ENCODE measurements at places on chromosomes 11 and 22.

DNA sequence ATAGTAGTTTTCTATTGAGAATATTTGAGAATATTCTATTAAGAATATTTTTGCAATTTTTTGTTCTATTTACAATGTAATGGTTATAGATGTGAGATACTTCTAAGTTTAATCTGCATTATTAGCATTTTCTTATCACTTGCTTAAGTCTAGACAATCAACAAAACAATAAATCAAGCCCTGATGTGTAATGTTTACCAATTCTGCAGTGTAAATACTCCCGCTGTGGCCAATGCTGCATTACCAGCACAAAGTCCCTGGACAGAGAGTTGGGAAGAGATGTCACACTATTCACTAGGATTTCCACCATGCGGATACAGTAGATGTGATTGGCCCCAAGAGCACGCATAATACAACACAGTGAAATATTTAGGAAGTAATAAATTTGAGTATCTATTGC is 47.6 kb upstream of the GCAT start:
- DNase-seq, result no peak

DNA sequence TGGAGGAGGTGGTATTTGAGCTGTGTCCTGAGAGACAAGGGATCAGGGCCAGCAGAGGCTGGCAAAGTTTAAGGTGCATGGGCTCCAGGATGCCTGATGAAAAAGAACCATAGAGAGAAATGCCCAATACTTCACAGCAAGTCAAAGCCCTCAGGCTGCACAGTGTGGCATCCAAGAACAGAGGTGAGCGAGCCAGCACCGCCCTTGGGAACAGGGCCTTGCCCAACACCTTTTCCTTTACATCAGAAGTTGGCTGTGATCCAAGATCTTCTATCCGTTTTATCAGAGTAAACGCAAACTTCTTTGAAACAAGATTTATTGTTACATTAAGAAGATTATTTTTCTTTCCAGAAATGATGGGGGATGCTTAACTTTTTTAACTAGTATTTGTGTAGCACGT is 1.4 kb downstream of the B3GNT6 start:
- DNase-seq, result no peak

GRCh38 chr11:94526645-94527438 is 14.6 kb downstream of the C11orf97 start:
- DNase-seq, result no peak

- no peak for DNase-seq
These were observed 6.2 kb downstream of the PANX1 start for GRCh38 chr11:94134651-94135512.

GRCh38 chr11:48066881-48067800 is 86.8 kb downstream of the PTPRJ start:
- DNase-seq, result no peak

GRCh38 chr11:2194877-2195755 is 23.5 kb upstream of the TH start:
- DNase-seq, result peak; percentile 87

DNA sequence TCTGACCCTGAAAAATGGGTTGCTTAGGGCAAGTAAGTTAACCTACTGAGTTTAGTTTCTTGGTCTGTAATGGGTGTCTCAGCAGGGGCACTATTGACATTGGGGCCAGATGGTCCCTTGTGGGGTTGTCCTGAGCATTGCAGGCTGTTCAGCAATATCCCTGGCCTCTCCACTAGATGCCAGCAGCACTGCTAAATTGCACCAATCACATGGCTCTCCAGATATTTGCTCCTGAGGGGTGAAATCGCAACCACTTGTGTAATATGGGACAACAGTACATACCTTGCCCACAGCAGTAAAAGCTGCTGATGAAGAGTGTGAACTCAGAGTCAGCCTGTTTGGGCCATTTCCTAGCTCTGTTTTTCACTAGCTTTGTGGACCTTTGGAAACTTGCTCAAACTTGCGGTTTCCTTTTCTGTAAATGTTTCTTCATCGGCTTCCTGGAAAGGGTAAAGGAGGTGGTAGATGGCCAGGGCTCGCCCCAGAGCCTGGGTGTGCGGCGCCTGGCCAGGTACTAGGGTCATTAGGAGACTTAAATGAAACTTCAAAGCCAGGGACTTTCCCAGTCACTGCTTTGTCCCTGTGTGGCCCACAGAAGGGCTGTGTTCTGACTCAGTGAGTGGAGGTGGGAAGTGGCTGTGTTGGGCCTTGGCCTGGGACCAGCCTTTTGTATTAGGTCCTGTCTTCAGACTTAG is 13.0 kb downstream of the NCF4 start:
- DNase-seq, result peak; percentile 25

DNA sequence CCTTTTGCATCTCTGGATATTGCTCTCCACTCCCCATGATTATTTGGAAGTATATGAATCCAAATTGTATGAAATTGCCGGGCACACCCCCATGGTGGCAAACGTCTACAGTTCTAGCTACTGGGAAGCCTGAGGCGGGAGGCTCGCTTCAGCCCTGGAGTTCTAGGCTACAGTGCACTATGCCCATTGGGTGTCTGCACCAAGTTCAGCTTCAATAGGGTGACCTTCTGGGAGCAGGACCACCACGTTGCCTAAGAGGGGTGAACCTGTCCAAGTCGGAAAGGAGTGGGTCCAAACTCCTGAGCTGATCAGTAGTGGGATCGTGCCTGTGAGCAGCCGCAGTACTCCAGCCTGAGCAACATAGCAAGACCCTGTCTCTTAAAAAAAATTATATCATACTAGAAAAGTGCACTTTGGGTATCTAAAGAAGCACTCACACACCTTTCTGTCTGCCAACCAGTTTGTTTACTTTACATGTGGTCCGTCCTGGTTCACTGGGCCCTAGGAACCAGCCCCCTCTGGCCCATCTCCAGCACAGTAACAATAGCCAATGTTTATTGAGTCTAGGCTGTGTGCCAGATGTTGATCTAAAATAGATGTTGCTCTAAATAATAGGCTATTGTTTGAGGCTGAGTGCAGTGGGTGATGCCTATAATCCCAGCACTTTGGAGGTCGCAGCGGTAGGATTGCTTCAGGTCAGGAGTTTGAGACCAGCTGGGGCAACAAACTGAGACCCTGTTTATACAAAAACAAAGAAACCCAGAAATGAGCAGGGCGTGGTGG is 16.4 kb upstream of the KAT5 start:
- DNase-seq, result no peak

DNA sequence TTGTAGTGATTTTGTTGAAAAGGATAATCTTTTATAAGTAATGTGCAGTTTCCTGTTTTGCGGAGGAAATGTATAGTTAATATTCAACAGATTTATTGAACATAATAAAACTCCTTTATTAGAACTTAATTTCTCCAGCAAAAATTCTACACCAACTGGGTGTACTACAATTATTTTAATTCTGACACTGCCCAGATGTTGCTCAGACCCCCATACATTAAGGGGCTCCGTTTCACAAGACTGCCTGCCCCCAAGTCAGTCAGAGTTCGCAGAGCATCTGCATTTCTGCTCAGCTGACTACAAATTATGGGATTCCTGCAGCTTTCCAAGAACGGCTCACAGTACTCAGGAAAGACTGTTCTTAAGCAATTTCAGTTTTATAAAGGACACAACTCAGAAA is 6.2 kb downstream of the CEP57 start:
- no peak for DNase-seq

- DNase-seq, result no peak
These were observed 18.8 kb upstream of the RBX1 start for GRCh38 chr22:40932396-40932795.

- no peak for DNase-seq
These were observed 157.6 kb downstream of the BLID start for GRCh38 chr11:121958323-121958970.

GRCh38 chr22:38881997-38882879 is 10.2 kb upstream of the CBX6 start:
- no peak for DNase-seq

DNA sequence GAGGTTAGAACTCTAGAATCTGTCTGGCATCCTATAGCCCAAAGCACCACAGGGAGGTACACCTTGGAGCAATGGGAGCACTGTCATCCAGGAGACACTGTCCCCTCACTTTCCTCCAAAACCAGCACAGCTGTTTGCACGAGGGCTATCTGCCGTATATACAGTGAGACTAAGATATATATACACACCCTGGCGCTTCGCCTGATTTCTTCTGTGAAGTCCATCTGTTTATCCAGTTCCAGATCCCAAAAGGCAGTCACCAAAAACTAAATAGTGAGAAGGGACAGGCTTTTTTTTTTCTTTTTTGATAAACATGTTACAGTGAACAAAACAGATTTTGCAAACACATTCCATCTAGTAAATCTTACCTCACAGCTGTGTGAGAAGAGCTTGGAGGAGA is 68.5 kb downstream of the ARFGAP2 start:
- no peak for DNase-seq

GRCh38 chr11:122812638-122813037 is 25.7 kb upstream of the CRTAM start:
- no peak for DNase-seq

- no peak for DNase-seq
These were observed 104.2 kb downstream of the WT1 start for GRCh38 chr11:32331098-32331497.

DNA sequence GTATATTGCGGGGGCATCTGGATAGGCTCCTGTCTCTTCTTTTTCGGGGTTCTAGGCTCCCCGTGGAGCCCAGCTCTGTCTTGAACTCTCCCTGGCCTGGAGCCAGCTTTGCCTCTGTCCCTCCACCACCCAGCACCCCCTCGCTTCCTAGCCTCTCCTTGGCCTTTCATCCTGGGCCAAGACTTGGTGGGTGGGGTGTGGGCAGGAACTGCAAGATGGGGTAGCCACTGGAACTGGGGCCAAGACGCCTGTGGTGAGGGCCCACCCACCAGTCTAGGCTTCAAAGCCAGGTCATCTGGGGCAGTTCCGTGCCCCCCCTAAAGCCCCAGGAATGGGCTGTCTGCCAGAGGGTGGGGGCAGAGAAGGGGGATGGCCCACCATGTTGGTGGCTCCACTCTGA is 1.7 kb upstream of the CRYBB1 start:
- no peak for DNase-seq

DNA sequence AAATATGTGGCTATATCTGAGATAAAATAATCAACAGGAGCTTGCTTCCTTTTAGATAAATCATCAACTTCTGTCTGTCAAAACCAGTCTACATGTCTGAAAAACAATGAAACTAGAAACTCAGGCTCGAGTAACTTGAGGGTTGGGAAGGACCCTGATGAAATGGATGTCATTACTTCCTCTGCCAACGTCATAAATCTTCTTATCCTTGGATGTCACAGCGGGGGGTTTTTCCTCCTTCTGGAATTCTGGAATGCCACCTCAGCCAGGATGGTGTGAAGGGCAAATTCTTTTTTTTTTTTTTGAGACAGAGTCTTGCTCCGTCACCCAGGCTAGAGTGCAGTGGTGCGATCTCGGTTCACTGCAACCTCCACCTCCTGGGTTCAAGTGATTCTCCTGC is 13.4 kb downstream of the LGR4 start:
- no peak for DNase-seq

DNA sequence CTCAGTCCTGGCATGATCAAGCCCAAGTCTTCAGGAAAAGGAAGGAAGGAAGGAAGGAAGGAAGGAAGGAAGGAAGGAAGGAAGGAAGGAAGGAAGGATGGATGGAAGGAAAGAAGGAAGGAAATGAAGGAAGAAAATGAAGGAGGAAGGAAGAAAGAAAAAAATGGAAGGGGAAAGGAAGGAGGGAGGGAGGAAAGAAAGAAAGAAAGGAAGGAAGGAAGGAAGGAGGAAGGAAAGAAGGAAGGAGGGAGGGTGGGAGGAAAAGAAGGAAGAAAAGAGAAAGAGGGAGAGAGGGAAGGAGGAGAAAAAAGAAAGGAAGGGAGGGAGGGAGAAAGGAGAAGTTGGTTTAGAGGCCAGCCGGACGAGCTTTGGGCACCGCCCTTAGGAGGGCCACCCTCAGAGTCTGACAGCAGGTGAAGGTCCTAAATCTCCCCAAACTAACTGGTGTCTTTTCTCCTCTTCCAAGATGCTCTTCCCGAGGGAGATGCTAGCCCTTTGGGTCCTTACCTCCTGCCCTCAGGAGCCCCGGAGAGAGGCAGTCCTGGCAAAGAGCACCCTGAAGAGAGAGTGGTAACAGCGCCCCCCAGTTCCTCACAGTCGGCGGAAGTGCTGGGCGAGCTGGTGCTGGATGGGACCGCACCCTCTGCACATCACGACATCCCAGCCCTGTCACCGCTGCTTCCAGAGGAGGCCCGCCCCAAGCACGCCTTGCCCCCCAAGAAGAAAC is 122.8 kb downstream of the SEZ6L start:
- no peak for DNase-seq

DNA sequence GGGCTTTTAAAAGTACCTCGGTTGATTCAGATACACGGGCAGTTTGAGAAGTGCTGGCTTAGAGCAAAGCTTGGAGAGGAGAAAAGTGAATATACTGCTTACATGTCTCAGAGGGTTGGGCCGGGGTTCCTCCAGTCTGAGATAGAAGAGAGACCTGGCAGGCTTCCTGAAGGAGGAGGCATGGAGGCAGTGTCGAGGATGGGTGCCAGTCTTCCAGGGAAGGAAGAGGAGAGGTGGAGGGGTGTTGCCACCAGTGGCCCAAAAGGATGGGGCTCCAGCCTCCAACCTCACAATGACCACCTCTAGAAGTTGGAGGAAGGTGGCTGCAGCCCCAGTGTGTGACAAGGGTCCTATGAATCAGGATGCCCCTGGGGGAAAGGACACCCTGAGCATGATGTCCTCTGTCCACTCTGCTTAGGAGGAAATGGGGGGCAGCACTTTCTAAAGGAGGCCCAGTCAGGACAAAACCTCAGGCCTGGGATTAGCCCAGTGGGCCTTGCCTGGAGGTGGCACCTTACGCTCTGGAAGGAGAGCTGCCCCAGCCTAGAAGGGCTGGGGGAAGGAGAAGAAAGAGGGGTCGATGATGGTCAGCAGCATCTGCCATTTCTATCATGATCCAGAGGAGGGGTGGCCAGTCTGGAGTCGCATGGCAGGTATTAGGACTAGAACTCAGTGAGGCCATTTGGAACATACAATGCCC is 65.2 kb downstream of the CD82 start:
- DNase-seq, result no peak

DNA sequence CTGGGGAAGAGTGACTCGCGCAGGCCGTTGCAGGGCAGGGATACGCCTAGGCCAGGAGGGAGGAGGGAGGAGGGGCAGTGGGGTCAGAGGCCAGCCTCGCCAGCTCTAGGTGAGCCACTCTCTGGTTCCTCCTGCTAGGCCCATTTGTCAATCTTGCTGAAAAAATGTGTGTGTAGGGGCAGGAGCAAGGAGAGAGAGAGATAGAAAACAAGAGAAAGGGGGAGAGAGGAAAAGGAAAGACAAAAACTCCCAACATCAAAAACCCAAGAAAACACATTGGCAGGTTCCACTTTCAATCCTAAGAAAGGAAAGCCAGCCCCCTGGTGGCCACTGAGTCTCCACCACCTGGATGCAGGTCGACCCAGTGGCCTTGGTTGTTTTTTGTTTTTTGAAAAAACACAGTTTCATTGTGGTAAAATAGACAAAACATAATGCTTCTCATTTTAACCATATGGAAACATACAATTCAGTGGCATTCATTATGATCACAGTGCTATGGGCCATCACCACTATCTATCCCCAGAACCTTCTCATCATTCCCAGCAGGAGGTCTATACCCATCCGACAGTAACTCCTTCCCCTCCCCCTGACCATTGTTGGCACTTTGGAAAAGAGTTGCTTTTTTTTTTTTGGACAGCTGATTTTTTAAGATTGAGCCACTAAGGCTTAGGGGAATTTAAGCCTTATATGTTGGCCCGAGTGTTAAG is 10.9 kb downstream of the OMP start:
- DNase-seq, result peak; percentile 60
